ENCODE measurements at places on chromosomes 7 and 10.

DNA sequence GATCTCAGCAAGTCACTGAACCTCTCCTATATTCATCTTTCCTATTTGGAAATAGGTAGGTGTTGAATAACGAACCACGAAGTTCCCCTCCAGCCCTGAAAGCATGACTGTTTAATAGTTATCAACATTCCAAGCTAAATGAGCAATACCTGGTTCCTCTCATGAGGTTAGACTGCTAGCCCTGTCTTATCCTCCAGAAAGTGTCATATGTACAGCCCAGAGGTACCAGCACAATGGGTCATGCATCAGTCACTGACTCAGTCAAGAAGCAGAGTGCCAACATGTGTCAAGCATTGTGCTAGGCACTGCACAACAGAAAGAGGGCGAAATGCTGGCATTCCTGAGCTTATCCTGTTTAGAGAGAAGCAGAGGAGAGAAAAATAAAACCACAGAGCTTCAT, 70.0 kb downstream of the AMPH start:
- no peak for DNase-seq

DNA sequence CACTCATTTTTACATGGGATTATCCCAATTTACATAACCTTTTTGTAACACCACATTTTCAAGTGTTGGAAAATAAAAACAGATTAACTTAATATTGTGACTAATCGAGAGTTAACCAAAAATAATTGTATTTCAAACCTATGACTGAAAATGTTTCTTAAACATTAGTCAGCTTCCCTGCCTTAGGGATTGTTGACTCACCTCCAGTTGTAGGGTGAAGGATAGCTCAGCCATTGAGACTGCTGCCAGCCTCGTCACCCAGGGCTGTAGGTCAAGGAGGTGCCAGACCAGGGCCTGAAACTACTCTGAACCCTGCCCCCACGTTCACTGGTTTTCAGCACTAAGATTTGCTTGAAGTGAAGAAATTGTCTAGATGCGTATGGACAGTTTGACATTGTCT, 351.2 kb downstream of the GFRA1 start:
- DNase-seq: no peak

DNA sequence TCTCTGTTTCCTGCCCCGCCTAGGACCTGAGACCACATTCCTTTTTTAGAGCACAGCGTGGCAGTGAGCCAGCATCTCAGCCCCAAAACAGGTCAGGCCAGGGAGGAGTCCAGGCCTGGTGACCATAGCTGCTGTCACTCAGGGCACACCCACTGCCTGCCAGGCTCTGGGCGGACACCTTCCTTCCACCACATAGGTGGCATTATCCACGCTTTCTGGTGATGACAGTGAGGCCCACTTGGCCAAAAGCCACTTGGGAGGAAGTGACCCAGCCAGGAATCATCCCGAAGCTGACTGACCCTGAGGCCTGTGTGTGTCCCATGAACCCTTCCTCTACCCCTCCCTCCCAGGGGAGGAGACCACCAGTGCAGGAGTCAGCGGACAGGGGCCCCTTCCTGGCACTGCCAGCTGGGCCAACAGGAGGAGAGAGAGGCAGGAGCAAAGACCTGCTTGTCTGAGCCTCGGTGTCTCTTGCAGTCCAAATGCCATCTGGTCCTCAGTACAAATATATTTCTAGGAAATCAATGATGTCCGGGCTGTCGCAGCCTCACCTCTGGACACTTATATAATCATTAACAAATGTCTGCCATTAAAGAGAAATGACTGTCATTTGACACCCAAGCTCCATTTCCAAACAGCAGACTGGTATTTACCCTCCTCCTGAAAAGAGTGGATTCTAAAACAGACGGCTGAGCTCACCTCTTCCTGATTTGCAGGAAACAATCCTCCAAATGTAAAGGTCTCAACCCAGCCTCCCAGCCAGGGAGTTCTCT, 63.0 kb downstream of the ABRAXAS2 start:
- DNase-seq: no peak

- peak; percentile 90 for DNase-seq
These were observed 102.2 kb downstream of the MYOF start for GRCh38 chr10:93379731-93380575.

- DNase-seq: no peak
These were observed 379.7 kb downstream of the PHTF2 start for GRCh38 chr7:78178319-78178718.

DNA sequence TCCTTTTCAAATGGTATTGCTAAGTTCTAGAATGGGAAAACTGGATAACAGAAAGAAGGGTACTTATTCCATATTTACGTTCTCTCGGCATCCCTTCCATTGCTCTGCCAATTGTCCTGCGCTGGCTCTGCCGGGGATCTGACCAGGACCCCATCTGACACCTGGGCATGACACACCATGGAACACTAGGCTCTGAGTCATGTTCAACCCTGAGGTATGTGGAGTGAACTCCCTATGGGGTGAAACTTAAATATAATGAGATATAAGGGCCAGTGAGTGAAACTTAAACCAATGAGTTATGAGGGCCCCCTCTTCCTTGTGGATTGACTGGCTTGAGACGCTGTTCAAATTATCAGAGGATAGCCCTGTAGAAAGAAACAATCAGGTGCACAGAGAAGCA, 55.1 kb upstream of the ZEB1 start:
- DNase-seq: no peak

- DNase-seq: no peak
These were observed 7.9 kb upstream of the ATE1 start for GRCh38 chr10:121935702-121936101.

GRCh38 chr7:17773289-17773626, 167.0 kb downstream of the SNX13 start:
- DNase-seq: no peak

- DNase-seq: no peak
These were observed 3.1 kb upstream of the ABCA13 start for GRCh38 chr7:48168159-48168558.

DNA sequence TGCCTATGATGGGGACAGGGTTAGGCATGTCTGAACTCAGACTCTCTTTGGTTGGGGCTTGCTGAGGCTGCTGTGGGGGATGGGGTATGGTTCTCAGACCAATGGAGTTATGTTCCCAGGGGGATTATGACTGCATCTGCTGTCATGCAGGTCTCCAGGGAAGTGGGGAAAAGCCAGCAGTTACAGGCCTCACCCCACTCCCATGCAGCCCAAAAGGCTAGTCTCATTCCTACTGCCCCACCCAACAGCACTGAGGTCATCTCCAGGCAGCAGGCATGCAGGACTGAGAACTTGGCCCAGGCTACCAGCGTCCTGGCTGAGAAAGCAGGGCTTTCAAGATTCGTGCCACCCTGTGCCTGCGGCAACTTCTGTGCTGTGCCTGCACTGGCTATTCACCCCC, 373.3 kb downstream of the HTR7 start:
- no peak for DNase-seq

DNA sequence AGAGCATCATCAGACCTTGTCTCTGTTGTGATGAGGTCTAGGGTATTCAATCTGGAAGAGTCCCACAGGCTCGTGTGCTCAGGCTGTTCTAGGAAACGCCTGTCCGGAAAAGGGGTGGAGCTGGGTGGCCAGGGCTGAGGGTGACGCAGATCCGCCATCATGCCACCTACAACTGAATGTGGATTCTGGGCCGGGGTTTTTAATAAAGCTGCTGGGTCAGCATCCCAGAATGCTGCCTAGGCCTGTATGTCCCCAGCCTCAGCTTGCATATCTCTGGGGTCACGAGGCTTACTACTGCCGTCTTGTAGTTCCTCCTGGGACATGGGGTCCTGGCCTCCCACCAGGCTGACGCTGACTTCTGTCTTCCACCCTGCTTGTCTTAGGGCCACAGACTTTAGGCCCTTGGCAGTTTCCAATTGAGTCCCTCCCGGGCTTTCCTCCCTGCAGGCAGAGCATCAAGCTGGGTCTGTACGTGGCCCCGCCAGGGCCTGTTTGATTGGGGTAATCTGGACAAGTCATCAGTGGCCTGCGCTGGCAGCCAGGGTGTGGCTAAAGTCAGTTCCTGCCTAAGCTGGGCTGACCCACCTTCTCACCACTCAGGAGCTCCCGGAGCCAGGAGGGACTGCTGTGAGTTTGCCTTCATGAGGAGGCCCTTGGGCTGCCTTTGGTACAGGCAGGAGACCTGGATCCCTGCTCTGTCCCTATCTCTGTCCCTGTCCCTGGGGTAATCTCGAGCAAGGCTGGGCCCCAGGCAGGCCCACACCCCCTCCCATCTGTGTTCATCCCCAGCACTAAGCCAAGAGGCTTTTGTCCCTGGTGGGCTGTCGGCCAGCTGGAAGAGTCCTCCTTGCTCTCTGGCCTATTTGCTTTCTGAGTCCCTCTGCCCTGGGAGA, 79.9 kb downstream of the ZMIZ1 start:
- no peak for DNase-seq

GRCh38 chr10:21746118-21746517, 212.1 kb downstream of the MLLT10 start:
- DNase-seq: no peak
